ENCODE measurements at places on chromosomes 12 and 14.

DNA sequence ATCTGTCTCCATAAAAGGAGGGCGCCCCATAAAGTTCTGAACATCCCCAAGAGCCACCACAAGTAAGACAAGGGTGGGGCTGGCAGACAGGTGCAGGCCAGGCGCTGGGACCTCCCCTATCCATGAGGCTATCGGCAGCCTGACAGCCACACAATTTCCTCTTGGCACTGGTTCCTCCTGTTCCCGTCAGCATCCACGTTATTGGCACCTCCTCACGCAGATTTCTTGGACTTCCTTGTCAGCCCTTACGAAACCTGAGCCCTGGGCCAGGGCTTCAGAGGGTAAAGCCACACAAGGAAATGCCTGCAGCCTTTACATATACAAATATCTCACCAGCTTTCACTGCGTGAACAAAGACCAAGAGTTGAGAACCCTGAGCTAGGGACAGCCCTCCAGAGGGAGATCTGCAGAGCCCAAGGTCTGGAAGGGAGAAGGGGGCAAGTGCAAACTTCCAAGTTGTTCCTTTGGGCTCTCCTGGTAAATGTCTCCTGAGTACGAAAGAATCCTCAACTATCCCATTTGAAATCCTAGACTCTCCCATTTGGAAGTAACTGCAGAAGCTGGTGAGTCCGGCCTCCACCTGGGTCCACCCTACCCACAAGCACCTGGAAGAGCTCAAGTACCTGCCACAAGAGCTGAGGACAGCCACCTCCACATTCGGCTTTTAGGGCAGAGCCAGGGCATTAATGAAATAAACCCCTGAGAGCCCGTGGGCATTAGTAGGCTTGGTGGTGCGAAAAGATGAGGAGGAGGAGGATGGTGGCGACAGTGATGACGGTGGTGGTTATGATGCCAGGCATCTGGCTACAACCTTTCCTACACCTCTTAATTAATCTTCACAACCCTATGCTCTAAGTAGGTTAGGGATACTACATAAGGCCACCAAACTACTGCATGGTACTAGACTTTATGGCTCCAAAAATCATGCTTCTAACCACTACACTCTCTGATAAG is 5.5 kb upstream of the TC2N start:
- DNase-seq: no peak

DNA sequence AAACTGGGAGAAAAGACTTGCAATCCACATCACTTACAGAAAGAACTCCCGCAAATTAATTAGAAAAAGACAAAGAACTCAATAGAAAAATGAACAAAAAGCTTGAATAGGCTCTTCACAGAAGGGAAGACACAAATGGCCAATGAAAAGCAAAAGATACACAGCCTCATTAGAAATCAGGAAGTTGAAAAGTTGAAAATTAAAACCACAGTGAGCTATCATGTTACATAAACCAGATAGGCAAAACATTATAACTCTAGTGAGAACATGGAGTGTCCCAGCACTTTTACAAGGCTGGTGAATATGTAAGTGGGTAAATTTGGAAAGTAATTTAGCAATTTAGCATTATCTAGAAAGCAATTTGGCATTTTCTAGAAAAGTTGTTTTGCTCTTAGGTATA is 158.4 kb upstream of the RASSF8 start:
- DNase-seq: no peak

DNA sequence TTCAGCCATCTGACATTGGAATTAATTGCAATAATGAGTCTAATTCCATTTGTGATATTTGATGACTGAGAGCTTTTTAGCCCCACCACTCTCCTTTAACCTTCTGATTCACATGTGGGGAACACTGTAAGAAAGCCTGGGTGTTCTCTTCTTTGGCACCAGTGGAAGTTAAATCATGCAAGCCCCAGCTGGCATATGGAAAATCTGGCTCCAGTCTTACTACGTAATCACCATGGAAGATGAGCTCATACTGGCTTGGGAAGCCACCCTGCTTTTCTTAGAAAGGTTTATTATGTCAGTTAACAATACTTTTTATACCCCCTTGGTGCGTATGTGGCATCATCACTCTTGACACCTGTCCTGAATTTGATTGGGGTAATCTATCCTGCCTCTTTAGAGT is 479.3 kb downstream of the SLC16A7 start:
- DNase-seq: no peak

- DNase-seq: no peak
These were observed 20.9 kb upstream of the DHRS4 start for GRCh38 chr14:23932639-23933038.

DNA sequence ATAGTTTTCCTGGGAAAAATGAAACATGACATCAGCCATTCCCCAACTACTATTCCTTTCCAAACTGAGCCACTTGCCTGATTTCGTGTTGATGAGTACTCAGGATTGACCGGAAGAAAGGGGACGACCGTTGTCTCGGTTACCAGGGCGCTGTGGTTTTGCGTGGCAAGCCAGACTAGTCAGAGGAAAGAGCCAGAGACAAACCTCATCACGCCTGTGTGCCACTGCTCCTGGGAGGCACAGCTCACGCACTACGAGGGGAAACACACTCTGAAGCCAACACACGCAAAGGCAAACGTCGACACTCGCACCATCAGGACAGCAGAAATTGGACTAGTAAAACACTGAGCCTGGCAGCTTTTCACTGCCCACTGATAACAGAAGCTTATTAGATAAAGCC is 35.0 kb downstream of the GIT2 start:
- DNase-seq: no peak

DNA sequence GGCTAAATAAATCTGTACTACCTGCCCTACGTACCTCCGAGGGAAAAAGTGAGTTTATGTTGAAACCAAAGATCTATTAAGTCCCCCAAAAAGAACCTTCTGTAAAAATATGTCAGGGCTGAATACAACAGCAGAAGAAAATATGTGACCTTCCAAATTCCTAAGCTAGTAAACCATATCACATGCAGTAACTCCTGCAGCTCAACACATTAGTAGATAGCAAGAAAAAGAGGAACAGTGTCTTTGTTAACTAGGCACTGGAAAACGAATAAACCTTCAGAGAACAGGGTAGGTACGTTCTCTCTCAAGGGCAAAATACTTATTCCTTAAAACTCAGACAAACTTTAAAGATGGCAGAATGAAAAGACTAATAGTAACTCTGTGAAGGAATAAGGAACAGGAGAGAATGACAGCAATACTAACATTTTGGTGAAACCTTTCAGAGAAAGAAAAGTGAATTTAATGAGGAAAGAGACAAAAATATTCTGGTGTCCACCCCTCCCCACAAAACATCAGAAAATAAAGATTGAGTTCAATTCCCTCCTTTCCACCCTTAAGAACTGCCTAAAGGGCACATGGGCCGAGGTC is 18.0 kb downstream of the CBX5 start:
- no peak for DNase-seq

- peak; percentile 47 for DNase-seq
These were observed 357 bp downstream of the HOMEZ start for GRCh38 chr14:23285530-23286019.

GRCh38 chr14:104343294-104343625 is 204.9 kb downstream of the KIF26A start:
- no peak for DNase-seq

- DNase-seq: no peak
These were observed 6.9 kb downstream of the MMP14 start for GRCh38 chr14:22843123-22843925.

- DNase-seq: no peak
These were observed 3.1 kb upstream of the AVIL start for GRCh38 chr12:57821474-57822214.

- DNase-seq: no peak
These were observed 105.5 kb upstream of the CCND2 start for GRCh38 chr12:4168036-4168435.

DNA sequence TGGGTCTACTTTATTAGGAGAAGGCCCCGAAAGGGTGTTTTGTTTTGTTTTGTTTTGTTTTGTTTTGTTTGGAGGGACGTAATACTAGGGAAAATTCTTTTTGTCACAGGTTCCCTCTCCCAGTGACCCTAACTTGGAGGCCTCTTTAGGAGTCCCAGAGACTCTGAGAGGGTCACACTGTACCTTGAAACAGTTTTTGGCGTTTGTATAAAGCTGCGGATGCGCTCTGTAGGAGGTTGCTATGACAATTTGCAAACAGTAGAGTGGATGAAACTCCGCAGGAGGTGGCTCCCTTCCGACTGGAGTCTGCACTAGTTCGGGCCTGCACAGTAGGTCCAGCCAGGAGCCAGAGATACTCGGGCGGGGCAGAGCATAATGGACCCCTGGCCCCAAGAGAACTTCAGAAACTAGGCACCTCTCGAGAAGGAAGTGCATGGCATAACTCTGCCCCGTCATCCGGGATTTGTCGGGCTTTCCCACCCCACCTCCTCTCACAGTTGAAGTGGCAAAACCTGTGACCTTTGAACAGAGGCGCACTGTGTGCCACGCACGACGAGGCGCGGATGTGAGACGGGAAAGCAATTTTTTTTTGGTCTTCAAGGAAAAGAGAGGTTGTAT is 1.3 kb upstream of the DYRK2 start:
- DNase-seq: no peak

GRCh38 chr12:89038831-89039512 is 313.3 kb downstream of the DUSP6 start:
- no peak for DNase-seq

- DNase-seq: no peak
These were observed 25.7 kb upstream of the CERS5 start for GRCh38 chr12:50192908-50193307.

DNA sequence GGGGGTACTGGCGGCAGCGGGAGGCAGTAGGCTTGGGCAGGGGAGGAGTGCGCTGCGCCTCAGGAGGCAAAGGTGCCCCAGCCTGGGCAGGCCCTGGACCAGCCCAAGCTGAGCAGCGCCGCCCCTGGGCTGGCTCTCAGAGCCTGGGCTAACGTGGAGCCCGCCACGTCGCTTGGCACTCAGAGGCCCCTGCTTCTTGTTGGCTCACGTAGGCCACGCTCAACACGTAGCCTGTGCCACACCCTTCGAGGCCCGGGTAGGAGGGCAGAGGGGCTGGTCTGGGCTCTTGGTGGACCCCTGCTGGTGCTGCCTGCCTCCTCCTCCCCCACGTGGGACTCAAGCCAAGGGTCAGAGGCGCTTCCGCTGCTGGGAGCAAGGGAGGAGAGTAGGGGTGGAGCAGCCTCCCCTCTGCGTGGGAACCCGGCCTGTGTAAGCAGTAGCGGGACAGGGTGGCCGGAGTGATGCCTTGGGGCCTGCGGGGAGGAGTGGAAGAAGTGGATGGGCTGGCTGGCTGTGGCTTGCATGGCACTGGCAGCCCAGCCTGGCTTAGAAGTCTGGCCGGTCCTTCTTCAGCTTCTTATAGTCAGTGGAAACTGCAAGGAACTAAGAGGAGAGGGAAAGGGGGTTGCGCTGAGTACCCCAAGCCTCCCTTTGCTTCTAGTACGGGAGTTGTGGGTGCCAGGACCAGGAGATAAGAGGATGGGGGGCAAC is 5.7 kb downstream of the SHMT2 start:
- DNase-seq: no peak

GRCh38 chr12:98374007-98374406 is 141.4 kb upstream of the TMPO start:
- DNase-seq: no peak

DNA sequence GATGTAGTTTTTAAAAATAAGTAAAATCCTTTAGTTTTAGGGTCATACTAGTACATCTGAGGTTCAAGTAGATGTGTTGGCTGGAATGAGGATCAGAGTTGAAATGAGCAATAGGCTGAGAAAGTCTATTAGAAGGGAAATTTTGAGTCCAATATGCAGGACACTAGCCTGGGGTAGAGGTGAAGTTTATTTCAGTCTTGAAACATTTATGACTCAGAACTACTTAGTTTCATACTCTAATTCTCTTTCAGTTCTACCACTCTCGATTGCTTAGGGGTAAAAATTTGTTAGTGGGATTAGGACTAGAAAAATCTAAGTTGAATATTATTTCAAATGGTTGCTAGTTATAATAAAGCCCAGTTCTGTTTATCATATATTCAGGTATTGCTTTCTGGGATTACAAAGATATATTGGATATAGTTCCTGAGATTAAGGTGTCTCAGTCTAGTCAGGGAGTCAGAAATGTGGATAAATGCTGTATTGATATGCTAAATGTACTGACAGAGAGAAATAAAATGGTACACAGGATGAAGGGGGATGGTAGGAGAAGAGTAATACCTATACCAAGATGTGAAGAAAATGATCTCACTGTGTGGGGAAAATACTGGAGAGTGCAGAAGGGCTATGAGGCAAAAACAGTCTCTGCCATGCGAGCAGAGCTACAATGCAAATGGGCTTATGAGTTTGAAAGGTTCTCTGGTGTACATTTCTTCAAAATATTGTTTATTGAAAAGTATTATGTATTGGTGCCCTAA is 395.8 kb upstream of the FBXO33 start:
- no peak for DNase-seq

GRCh38 chr12:17038923-17039322 is 433.0 kb upstream of the LMO3 start:
- DNase-seq: no peak

GRCh38 chr12:117789195-117789912 is 179.4 kb downstream of the KSR2 start:
- DNase-seq: no peak

DNA sequence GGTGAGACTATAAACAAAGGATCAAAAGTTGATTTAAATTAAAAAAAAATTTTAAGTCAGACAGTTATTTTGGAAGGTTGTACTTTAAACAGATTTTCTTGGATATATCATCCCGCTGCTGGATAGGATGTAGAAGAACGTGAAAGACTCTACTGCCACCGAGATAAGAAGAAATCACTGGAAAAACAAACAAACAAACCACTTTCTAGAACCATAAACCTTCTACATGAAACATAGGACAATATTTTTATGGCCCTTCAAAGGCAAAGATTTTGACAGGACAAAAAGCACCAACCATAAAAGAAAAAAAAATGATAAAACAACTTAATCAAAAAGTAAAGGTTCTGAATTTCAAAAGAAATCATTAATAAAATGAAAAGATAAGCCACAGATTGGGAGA is 268.2 kb upstream of the DAAM1 start:
- no peak for DNase-seq

DNA sequence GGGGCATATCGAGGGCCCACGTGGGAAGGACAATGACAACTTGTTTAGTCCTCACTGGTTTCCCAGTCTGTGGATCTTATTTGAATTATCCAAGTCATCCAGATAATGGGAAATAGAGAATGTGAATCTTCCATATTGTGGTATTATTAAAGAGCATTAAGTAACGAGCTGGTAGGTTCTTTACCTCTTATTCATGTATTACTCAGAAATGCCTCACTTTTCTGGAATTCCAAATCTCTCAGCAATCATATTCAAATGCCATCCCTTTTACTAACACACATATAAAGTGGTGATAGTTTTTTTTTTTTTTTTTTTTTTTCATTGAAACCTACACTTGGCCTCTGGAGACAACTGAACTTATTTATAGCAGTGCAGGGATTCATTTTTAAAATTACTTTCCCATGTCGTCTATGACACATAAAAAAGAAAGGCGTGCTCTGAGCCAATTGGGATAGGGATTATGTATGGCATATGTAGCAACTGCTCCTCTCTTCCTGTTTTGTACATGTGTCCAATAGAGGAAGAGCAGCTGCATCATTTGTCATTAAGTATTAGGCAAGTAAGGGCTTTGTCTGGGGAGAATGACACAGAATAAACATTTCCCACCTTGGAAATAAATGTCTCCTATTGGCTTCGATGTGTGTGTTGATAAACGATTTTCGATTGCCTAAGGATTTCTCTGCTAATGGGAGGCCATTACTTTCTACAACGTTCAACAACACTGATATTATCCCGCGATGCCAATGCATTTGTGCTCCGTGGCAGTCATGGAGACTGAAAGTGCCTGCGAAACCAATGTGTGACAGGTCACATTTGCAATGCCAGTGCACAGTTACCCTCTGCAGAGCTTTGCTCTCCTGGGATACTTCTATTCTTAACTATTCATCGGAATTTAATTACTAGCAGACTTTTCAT is 78.6 kb upstream of the IFNG-AS1 start:
- DNase-seq: no peak

Data from AML-193 (cell line).